ENCODE measurements at places on chromosomes 6 and 20.
A peak's percentile ranks its signal among the peaks of the same experiment; 100 is the strongest.

- DNase-seq = no peak
Observed at GRCh38 chr6:78117966-78118365, 465.1 kb downstream of the MEI4 start.

DNA sequence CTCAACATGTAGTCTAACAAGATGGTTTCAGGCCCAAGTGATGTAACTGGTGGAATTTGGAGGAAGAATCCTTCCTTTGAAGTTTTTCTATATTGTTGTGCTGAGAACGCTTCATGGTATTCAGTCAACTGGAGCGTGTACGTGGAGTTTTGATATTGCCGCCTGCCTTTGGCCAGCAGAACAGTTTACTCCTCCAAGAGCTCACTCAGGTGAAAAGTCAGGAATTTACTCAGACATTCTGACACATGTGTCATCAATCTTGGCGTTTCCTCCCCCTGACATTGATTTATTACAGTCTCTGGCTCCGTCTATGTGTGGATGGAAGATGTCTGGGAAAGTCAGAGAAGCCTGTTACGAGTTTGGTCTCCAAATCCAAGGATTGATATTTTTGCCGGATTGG lies 19.0 kb upstream of the TGM2 start:
- no peak for DNase-seq

- DNase-seq = no peak
Observed at GRCh38 chr6:137426007-137426689, 68.0 kb downstream of the OLIG3 start.

GRCh38 chr20:18496042-18496441 lies 983 bp downstream of the RBBP9 start:
- no peak for DNase-seq

DNA sequence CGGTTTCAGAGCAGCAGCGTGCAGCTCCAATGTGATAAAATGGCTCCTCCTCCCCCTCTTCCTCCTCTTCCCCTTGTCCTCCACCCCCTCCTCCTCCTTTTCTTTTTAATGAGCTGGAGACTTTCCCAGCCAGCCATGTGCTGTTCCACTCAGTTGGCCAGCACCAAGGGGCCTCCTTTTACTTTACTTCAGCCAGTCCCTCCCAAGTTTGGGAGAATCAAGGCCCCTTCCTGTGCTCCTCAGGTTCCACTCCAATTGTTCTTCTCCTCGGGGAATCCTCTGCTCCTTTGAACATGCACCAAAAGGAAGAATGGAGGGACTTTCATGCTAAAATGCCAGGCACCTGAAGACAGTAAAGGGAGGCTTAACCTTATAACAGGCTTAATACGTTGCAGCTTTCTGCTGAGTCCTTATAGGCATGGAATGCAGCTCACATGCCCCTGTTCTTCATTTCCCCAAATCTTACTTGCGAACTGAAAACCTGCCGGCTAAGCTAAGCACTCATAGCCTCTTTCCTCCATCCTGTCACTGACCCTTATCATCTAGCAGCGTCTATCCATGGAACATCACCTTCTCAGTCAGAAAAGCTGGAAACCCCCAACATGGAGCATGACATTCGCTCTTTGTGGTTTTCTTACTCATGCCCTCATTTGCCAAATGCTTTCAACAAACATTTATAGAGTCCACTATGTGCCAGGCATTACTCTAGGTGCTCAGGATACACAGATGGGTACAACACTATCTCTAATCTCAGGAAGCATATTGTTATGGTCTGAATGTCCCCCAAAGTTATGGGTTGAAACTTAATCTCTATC lies 170.6 kb downstream of the PHACTR1 start:
- DNase-seq = no peak

- no peak for DNase-seq
Observed at GRCh38 chr6:153790048-153790447, 249.0 kb upstream of the OPRM1 start.

DNA sequence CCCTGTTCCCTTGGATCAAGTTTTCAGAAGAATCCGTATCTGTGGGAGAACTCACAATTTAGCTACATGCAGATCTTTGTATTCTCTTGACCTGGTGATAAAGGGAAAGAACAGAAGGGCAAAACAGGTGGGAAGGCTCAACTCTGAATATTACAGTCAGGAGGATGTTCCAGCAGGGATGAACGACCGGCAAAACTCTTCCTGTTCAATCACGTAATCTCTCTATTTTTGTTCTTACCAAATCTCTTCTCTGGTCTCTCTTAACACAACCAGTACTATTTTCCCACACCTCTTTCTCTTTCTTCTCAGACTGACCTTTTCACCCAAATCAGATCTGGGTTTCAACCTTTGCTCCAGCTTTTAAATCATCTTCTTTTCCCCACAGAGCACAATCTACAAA lies 371.4 kb downstream of the BTBD9 start:
- no peak for DNase-seq

DNA sequence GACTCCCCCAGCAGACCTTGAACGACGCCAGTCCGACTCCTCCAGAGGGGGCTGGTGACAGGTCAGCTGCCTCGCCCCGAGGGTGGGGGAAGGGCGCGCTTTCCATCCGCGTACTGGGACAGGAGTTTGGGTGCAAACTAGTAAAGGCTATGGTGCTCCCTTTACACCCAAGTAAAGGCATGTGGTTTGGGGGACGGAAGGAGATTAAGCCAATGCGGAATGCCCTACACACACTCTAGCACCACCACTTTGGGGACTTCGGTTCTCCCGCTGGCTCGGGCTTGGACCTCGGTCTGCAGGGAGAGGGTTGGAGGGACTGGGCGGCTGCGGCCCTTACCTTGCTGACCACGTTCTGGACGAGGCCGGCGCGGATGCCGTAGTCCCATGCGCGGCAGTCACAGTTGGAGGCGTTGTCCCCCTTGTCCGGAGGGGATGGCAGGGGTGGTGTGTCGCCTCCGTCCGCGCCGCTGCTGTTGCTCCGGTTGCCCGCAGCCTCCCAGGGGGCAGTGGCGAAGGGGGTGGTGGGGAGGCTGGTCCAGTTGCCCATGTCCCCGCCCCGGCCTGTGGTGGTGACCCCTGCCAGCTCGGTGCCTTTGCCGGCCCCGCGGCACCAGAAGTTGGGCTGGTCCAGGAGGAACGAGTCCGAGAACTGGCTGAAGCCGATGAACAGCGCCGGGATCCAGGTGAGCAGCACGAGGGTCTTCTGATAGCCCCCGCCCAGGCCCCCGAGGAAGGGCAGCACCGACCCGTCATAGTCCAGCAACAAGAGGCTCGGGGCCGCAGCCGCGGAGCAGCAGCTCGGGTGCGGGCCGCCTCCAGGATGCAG lies 1.1 kb downstream of the SLC22A23 start:
- peak; percentile 69 for DNase-seq

DNA sequence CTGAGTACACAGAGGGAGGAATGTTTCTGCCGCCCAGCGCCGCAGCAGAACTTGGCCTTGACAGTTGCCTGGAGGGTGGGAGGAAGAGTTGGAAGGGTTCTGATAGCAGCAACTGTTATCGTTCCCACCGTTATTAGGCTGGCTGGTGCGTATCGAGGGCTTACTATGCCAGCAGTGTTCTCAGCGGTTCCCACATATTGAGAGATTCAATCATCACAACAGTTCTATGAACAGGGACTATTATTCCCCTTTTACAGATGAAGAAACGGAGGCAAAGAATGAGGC lies 380.1 kb upstream of the SULF2 start:
- no peak for DNase-seq

DNA sequence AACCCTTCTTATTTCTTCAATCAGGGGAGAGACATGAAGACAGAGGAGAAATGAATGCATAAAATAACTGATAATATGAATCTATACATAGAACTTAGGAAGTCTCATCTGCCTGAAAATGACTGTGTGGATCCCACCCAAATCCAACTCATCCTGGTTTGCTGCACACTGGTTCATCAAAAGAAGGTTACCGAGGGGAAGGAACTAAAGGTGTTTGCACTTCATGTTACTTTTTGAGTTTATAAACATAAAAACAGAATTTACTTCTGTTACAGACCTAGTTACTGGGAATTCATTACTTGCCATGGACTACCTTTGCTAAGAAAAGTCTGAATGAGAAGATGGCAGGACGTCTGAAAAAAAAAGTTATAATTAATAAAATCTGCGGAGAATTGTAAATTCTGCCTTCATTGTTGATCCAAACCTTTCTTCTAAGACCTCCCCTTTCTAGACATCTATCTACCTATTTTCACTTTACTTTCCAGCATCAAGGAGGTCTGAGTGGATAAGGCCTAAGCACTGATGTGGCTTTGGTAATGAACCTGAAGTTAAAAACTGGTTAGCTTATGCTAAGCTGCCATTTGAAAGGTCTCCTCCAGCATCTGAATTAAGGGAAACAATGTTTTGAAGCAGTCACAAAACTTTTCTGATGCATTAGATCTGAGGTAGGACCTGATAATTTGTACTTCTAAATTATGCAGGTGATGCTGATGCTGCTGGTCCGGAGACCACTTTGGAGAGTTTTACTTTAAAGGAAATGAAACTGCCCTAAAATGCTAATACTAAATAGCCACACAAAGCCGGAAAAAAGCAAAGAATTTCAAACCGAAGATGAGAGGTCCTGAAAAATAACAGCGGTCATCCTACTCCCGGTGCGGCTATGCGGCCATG lies 84.0 kb downstream of the HFE start:
- DNase-seq = no peak

- DNase-seq = no peak
Observed at GRCh38 chr6:72873433-72873832, 251.6 kb downstream of the KCNQ5 start.

- DNase-seq = no peak
Observed at GRCh38 chr6:131773284-131773950, 34.4 kb upstream of the ENPP1 start.

- DNase-seq = no peak
Observed at GRCh38 chr6:32920715-32921114, 20.1 kb downstream of the HLA-DMB start.

DNA sequence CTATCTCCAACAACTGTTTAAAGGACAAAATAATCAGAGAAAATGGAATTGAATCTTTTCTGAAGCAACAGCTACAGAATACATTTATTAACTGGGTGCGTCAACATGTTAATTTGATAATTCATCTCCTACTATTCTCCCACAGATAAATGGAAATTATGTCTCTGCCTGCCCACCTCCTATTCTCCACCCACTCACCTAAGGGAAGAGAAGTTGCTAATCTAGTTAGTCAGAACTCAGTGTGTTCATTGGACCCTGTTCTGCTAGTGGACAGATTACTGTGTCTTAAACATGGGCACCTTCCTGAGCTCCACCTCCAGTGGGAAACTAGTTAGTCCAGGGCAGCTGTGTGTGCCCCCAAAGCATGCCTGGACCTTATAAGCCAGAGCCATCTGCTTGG lies 41.0 kb downstream of the METTL24 start:
- DNase-seq = no peak

GRCh38 chr6:37359039-37359438 lies 5.3 kb downstream of the RNF8 start:
- DNase-seq = no peak

- DNase-seq = no peak
Observed at GRCh38 chr6:105005451-105005850, 48.5 kb downstream of the LIN28B start.

- DNase-seq = no peak
Observed at GRCh38 chr6:141452354-141452686, 680.4 kb upstream of the GJE1 start.

GRCh38 chr6:119330520-119331113 lies 18.9 kb downstream of the MAN1A1 start:
- DNase-seq = no peak

DNA sequence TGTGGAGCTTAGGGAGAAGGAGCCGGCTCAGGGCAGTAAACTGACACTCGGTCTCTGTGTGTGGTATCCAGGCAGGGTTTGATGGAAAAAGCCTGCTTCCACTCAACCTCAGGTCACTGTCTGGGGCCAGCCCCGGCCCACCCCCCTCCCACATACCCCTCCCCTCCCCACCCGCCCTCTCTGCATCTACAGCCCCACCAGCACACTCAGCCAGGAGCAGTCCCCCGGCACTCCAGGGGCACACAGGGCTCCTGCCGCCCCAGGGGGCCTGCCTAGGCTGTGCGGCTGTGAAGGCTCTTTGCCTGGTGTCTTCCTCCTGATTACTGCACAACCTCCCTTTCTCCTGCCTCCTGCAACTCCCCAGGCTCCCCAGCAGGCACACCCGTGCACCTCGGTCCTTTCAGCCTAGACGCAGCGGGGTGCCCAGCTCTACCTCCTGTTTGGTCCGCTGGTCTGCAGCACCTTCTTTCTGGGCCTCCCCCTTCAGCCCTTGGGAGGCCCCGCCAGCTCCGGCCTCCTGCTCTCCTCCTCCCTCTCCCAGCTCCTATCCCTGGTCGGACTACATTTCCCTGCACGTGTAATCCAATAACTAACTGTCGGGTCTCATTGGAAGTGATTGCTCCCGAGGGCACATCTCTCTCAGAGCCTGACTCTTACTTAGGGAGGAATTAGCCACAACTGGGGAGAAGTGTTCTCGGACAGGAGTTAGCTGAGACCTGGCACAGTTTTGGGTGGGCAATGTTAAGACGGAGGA lies 1.3 kb upstream of the FOXF2 start:
- DNase-seq = no peak

- no peak for DNase-seq
Observed at GRCh38 chr6:83868639-83869038, 9.2 kb downstream of the CYB5R4 start.

DNA sequence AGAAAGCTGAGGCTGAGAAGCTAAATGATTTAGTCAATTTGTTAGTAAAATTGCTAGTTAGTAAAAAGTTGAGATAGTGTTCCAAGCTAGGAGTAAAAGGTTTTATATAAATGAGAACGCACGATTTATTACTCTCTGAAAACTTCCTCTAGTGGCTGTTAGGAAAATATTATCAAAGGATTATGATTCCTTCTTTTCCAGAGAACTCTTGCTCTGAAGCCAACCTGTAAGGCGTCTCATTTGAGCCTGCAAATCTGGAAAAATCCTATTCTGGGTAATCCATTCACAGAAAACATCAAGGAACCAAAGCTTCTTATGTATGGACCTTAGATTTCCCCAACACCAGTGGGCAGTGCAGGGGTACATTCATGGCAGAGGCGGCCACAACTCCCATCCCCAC lies 252.7 kb downstream of the SOD2 start:
- DNase-seq = no peak

- peak; percentile 40 for DNase-seq
Observed at GRCh38 chr20:24700166-24700860, 230.9 kb downstream of the SYNDIG1 start.

DNA sequence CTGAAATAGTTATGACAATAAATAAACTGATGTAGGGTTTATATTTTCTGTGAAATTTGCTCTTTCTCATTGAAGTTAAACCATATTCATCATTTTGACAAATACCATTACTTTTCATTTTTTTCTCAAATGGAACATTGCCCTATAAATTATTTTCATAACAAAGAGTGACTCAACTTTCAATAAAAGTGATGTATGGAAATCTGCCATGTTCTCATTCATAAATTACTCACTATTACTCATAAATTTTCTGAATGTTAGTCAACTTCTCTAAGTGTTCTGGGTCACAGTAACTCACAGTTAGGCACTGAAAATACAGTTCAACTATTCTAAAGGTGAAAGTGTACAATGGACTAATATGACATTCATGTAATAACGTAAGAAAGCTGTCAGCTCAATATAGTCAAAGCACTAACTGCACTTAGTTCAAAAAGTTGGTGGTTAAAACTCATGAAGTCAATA lies 19.0 kb upstream of the STX11 start:
- DNase-seq = no peak

Measured in sigmoid colon (tissue), 7 donors.